ENCODE measurements at places on chromosomes 6 and 20.

DNA sequence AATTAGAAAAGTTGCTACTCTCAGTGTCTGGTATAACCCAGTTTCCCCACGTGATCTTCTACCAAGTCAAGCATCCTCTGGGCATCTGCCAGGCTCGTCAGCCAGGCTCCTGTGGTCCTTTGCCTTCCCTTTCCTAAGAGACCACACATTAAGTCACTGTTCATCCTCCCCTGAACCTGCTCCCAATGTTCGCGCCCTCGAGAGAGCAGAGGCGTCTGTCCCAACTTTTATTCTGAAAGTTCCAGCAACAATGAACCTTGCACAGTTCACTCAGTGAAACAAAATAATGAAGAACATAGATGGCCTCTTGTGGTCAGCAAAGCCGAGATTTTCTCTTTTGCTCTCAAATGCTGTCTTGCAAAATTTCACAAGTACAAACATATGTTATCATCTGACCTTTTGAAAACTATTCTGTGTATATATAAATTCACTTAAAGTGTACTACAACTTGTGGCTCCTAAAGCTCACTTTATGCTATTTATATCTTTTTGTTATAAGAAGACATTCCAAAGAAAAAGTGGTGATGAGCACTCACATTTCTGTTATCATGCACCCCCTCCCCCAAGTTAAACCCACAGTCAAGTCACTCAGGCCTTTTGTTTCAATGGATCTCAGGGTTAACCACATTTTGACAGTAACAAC lies 39.2 kb upstream of the NHSL1 start:
- no peak for DNase-seq

- DNase-seq: no peak
Measured at GRCh38 chr6:5695260-5696245, 311.2 kb downstream of the NRN1 start.

GRCh38 chr6:112936504-112936903 lies 589.4 kb downstream of the RFPL4B start:
- DNase-seq: no peak

GRCh38 chr6:134844120-134844519 lies 105.8 kb downstream of the ALDH8A1 start:
- no peak for DNase-seq

DNA sequence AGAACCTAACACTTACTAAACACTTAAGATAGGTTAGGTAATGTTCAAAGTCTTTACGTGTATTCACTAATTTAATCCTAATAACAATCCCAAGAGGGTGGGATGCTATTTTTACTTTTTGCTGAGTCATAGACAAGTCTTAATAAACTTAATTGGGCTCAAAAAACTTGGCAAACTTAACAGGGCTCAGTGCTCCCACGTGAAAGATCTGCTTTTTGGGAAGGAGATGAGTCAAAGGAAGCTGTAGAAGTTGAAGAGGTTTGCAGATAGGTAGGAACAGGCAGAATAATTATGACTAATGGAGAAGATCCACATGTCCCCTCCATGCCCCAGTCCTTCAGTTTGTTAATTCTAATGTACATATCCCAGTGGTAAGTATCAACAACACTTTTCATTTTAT lies 44.5 kb upstream of the STMND1 start:
- no peak for DNase-seq

GRCh38 chr6:97102145-97102790 lies 177.7 kb downstream of the KLHL32 start:
- no peak for DNase-seq

GRCh38 chr20:18567739-18568091 lies 483 bp downstream of the SMIM26 start:
- DNase-seq: no peak

DNA sequence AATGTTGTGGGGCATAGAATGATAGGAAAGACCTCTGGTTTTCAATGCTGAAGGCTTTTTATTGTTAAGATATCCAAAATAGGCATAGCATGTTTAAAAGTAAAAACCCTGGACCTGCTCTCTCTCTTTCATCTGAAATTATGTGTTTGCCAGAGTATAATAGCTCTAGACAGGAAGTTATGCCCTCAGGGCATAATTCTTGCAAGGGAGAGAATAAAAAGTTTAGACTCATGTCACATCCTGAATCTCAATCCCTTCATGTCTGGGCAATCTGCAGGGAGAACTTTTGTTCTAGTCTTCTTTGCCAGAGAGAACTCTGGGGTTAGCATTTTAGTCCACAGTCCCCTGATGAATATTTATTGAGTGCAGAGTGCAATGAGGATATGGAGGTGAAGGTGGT lies 297.3 kb upstream of the FLRT3 start:
- no peak for DNase-seq

GRCh38 chr6:75467966-75468365 lies 25.6 kb downstream of the FILIP1 start:
- no peak for DNase-seq

DNA sequence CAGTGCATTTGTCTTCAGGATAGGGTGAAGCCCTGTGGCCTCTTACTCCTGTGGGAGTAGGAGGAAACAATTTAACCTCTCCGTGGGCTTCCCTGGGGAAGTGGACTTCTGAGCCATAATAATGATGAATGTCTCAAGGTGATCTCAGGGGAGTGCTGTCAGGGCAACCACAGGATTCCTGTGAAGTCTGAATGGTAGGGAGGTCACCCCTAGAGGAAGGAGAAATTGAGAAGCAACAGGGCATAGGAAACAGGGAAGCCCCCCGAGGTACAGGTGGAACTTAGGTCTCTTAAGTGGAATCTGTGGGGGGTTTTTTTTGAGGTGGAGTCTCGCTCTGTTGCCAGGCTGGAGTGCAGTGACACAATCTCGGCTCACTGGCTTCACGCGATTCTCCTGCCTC lies 26.9 kb downstream of the STK35 start:
- no peak for DNase-seq

DNA sequence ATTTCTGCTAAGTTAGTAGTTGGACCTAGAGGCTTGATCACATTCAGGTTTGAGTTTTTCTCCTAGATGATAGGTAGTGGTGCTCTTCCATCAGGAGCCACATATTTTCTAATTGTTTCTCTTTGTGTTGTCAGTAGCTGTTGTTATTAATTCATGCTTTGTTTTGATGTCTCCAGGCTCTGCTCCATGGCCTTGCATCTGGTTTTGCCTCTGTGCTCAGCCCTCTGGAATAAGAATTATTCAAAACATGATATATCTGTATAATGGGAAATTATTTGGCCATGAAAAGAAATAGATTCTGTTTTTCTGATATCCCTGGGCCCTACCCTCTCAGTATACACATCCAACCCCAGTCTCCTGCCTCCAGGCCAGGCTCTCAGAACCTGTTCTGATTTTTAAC lies 184.8 kb downstream of the CDC5L start:
- DNase-seq: no peak

GRCh38 chr20:57628047-57628961 lies 8.1 kb upstream of the ZBP1 start:
- DNase-seq: peak; percentile 72

DNA sequence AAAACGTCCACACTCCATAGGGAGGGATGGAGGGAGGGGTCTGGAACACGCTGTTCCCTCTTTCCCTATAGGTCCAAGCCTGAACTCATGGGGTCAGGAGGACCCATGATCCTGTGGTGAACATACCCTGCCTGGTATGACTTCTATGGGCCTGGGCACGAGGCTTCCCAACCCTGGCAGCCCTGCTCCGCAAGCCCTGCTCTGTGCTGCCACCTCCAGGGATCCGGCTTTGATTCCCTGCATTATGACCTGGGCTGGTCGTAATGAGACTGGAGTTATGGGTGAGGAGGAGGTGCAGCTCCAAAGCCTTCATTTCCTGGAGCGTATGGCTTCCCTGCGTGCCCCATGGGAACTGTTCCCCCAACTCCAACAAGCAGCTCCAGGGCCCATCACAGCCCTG lies 54.9 kb downstream of the CDH22 start:
- DNase-seq: no peak

GRCh38 chr6:148578489-148578814 lies 168.4 kb upstream of the UST start:
- DNase-seq: no peak
